Suppressor macrophage (primary cell): ENCODE measurements at places on chromosomes 13 and 19.
A peak's percentile ranks its signal among the peaks of the same experiment; 100 is the strongest.

GRCh38 chr13:108816375-108816774 is 187.0 kb downstream of the MYO16 start:
- no peak for DNase-seq

DNA sequence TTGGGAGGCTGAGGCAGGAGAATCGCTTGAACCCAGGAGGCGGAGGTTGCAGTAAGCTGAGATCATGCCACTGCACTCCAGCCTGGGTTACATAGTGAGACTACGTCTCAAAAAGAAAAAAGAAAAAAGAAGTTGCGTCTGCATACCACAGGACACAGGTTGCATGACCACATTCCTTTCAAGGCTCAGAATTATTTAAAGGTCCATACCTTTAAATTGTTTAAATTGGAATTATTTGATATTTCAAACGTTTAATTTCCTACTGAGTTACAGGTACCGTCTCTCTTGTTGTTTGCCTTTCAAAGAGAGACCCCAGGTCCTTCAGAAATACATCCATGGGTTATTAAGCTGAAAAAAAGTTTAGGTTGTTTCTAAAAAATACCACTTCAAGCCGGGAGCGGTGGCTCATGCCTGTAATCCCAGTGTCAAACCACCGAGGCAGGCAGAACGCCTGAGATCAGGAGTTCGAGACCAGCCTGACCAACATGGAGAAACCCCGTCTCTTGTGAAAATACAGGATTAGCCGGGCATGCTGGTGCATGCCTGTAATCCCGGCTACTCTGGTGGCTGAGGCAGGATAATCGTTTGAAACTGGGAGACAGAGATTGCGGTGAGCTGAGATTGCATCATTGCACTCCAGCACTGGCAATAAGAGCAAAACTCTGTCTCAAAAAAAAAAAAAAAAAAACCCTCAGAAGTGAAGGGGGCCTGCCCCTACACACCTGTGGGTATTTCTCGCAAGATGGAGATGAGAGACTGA is 18.6 kb downstream of the ZNF816 start:
- no peak for DNase-seq

DNA sequence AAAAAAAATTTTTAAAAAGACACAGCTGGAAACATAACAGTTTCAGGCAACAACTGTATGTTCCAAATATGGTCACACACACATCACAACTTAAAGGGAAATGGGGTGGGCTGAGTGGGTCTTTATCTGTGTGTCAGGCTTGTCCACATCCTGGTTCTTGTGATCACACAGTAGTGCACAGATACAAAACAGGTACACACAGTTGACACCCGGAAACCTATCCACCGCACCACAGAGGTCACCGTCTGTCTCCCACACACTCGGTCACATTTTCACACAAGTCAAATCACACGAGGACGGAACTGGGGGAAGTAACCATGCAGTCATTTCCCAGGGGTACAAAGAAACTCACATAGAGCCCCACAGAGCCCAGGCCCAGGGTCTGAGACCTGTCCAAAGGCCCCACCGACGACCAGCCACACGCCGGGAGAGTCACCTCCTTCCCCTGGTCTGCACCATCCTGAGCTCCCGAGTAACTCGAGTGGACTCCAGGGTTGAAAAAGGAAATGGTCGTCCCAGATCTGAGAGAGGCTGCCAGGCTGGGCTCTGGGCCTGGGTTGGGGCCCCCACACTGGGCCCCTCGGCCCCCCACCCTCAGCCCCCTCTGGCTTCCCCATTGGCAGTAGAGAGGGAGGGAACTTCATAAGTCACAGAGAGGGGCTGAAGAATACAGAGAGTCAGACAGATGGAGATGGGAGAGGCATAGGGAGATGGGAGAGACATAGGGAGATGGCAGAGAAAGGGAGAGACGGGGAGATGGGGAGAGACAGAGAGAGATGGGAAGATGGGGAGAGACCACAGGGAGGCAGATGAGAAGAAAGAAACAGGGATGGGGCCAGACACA is 1.3 kb upstream of the PPAN start:
- DNase-seq: peak; percentile 63

- DNase-seq: no peak
These were observed 37.3 kb upstream of the TRPC4 start for GRCh38 chr13:37906880-37907279.

DNA sequence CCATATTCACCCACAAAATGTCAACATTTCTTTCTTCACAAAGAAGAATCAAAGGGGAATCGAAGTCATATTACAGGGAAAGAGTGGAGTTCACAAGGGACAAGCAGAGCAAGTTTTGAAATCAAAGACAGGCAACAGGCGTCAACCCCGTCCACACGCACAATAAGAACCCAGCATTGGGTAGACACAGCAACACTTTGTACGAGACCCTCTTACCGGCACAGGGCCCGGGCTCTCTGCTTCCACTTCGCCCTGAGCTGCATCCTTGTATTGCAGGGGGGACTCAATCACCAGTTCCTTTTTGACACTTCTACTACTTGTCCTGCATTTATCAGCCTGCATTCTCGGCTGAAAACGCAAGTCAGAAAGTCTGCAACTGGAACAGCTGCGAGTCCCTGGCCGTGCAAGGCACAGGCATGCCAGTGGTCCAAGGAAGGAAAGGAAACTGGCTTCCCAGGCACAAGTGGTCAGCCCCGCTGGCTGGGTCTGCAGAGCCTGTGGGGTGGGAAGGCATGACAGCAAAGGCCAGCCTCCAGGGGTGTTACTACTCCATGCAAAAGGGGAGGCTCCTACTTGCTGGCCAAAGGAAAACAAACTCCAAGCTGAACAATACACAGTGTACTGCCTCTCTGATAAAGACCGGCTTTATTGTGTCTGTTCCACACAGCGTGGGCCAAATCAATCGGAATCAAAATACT is at the start of gene DOCK9:
TSS of gene DOCK9 (minus strand) at position 497 of the 698 bp plus-strand sequence. CDS start at position 342, 155 bp downstream.
- no peak for DNase-seq

DNA sequence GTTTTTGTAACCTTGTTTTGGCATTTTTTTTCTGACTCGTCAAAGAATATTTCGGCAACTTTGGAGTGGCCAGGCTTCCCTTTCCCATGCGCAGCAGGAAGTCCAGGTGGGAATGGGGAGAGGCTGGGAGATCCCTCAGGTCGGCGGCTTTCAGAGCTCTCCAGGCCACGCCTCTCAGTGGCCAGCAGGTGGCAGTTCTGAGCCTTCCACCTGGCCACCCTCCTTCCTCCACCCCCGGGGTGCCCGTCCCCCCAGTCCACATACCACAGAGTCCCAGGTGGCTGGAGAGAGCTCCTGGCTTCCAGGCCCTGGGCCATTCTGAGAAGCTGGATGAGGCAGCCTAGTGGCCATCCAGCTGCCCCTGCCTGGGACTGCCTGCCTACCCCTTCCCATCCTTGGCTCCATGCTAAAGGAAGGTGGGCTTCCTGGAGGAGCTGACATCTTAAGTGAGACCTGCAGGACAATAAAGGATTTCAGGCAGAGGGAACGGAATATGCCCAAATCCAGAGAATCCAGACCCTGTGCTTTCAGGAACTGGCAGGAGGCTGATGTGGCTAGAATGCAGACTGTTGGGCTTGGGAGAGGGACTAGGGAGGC is 46.3 kb downstream of the CCNE1 start:
- no peak for DNase-seq

DNA sequence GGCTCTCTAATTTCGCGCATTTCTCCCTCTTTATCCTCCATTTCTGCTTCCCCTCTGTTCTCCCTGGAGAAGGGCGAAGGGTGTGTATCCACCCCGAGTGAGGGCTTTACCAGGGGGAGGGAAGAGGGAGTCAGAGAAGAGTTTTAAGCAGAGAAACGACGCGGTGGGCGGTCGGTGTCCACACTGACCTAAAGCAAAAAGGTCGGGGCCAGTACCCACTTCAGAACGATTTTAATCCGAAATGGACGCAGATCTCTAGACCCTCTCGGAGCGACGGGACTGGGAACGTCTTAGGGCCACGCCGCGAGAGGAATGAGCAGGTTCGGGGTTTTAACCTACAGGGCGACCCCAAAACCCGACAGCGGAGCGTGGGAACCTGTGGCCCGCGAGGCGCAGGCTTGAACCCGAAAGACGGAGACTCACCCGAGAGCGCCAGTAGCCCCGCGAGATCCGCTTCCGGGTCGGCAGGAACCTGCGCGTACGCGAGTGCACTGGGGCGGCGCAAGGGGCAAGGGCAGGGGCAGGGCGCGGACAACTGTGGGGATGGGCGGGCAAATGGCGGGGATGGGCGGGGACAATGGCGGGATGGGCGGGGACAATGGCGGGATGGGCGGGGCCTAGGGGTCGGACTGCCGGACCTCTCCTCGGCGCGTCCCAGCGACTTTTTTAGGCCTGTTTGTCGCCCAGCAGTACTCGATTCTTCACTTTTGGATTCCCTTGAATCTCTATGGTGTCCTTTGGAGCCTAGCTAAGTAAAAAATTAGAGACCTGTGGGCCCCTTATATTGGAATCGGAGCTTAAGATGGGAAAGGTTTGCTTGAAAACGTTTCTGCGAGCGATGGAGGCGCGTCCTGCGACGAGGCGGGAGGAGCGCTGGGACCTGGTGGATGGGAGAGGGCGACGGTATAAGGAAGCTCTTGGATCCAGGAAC is at the start of gene ZNF677:
TSS of gene ZNF677 (minus strand) at position 463 of the 931 bp plus-strand sequence. CDS start 3,323 bp downstream, outside the sequence.
- peak; percentile 90 for DNase-seq

- DNase-seq: no peak
These were observed 64.9 kb downstream of the LRCH1 start for GRCh38 chr13:46617885-46618284.

DNA sequence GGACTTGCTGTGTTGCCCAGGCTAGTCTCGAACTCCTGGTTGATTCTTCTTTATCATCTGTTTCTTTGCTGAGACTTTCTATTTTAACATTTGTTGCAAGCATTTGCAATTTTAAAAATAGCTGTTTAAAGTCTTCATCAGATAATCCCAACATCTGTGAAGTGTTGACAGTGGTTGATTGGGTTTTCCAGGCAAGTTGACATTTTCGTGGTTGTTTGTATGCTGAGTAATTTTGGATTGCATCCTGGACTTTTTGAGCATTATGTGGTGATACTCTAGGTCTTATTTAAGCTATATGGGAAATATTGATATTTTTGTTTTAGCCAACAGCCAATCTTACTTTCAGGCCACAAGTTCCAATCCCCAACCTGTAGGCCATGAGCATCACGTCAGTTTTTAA is 25.1 kb downstream of the AP1M1 start:
- DNase-seq: no peak

DNA sequence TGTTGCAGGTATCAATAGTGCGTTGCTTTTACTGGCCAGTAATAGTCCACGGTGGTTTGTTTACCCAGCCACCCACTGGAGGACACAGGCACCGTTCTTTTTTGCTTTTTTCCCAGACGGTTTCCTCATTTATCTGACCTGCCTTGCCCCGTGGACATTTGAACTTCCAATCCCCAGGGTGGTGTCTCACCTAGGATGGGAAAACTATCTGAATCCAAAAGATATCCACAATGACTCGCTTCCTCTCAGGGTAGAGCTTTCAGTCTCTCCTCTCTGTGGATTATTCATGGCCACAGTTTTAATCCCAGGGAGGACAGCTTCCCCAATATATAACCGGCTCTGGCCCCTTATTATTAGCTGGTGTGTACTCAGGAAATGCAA is 170.8 kb downstream of the FOXO1 start:
- no peak for DNase-seq

- DNase-seq: no peak
These were observed 30.7 kb upstream of the RFXAP start for GRCh38 chr13:36788276-36788675.

GRCh38 chr13:33101835-33102234 is 85.6 kb downstream of the KL start:
- DNase-seq: no peak

DNA sequence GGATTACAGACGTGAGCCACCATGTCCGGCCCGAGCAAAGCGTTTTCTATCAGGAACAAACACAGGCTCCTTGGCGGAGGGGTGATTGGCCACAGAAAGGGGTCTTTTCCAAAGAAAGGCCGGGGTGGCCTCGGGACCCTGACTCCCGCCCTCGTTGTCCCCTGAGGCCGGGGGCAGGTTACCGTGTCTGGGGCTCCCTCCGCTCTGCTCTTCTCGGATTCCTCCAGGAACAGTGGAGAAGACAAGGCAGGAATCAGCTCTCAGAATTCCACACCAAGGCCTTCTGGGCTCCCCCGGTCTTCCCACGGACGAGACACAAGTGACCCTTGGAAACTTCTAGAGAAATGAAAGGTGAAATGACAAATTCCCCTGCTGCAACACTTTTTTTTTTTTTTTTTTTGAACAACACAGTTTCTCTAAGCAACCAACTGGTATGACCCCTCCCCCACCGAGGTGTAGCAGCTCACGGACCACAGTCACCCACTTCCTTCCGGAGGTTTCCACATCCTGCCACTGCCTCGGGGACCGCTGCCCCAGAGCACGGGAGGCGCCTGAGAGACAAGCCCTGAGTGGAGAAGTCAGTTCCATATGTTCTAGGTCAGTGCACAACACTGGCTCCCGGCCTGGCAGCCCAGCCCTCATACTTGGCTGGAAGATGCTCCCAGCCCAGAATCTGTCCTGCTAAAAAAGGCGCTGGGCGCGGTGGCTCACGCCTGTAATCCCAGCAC is 11.0 kb downstream of the MOB3A start:
- DNase-seq: peak; percentile 94

DNA sequence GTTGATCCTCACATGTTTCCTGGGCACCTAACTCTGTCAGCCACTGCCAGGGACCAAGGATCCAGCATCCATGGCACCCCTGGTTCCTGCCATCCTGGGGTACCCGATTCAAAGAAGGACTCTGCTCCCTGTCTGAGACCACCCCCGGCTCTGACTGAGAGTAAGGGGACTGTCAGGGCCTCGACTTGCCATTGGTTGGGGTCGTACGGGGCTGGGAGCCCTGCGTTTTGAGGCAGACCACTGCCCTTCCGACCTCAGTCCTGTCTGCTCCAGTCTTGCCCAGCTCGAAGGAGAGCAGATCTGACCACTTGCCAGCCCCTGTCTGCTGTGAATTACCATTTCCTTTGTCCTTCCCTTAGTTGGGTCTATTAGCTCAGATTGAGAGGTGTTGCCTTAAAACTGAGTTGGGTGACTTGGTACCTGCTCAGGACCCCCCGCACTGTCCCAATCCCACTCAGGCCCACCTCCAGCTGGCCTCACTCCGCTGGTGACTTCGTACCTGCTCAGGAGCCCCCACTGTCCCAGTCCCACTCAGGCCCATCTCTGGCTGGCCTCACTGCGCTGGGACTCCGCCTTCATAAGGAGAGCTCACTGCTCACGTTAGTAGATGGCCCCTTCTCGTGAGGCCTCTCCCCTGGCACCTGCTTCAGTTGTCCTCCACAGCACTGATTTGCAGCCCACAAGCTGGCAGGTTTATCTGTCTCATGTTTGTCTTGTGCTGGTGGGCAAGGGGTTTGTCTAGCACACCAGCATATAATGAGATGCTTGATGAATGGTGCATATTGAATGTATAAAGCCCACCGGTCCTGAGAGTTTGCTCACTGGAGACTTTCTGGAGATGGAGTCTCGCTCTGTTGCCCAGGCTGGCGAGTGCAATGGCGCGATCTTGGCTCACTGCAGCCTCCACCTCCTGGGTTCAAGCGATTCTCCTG is 3.9 kb downstream of the RPL28 start:
- DNase-seq: no peak

- DNase-seq: no peak
These were observed 32.5 kb downstream of the CAPN12 start for GRCh38 chr19:38711726-38712153.
